ENCODE measurements at places on chromosomes 13 and 19.

DNA sequence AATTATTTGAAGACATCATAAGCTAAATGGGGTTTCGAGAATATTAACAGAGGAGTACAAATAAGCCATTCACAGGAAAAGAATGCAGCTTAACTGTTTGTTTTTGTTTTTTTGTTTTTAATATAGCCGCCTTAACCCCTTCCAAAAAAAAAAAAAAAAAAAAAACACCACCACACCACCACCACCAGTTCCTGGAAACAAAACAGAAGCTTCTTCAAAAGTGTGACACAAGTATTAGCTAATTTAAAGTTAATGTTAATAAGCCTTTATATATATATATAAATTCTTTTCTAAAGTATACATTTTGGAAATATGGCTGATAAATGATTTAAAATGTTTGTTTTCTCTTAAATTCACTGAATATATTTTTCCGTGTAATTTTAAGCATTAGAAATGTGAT, 1.4 kb downstream of the RAP2A start:
- DNase-seq: no peak

GRCh38 chr13:110400786-110401533, 93.9 kb downstream of the COL4A2 start:
- no peak for DNase-seq

GRCh38 chr19:35438527-35438926, 9.5 kb upstream of the FFAR2 start:
- no peak for DNase-seq

DNA sequence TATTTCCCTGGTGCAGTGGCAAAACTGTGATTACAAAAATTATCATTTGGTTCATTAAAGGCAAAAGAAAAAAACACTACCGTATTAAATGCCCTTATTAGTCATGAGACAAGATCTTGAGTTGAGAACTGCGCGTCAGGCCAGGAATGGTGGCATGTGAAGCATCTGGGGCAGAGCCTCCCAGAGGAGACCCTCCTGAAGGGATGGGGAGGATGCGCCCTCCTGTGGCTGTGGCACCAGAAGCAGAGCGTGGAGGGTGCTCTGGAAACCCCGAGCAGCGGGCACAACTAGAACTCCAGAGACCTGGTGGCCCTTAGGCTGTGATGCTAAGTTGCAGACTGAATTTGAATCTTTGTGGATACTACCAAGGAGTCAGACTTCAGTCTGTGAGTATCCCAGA, 11.5 kb downstream of the CUL4A start:
- DNase-seq: no peak

DNA sequence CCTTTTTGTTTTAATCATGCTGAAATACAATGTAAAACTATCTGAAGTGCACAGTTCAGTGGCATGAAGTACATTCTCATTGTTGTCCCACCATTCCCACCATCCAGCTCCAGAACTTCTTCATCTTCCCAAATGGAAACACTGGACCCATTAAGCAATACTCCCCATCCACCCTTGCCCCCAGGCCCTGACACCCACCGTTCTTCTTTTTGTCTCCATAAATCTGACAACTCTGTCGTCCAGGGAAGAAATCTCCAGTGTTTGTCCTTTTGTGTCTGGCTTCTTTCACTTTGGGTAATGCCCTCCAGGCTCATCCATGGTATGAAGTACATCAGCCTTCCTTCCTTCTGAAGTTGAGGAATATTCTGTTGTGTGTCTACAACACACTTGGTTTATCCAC, 2.6 kb upstream of the SLC15A1 start:
- DNase-seq: no peak

DNA sequence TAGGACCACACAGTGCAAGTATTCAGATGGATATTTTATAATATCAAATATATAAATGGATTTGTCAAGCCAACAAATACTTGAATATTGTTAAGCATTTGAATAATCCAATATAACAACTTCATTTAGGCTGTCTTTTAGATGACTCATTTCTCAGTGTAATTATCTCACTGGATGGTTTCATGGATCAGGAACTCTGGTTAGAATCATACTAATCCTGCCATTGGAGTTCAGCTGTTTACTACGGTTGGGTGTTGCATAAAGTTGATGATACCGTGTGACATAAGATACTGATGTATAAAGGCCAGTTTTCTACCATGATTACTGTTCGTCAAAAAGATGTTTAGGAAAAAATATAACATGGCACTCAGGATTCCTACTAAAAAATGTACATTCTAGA, 196.3 kb downstream of the TSHZ3 start:
- DNase-seq: no peak

- no peak for DNase-seq
Measured at GRCh38 chr13:41682001-41682400, 224.7 kb downstream of the RGCC start.

- no peak for DNase-seq
Measured at GRCh38 chr13:20127262-20127561, 33.6 kb downstream of the GJA3 start.

DNA sequence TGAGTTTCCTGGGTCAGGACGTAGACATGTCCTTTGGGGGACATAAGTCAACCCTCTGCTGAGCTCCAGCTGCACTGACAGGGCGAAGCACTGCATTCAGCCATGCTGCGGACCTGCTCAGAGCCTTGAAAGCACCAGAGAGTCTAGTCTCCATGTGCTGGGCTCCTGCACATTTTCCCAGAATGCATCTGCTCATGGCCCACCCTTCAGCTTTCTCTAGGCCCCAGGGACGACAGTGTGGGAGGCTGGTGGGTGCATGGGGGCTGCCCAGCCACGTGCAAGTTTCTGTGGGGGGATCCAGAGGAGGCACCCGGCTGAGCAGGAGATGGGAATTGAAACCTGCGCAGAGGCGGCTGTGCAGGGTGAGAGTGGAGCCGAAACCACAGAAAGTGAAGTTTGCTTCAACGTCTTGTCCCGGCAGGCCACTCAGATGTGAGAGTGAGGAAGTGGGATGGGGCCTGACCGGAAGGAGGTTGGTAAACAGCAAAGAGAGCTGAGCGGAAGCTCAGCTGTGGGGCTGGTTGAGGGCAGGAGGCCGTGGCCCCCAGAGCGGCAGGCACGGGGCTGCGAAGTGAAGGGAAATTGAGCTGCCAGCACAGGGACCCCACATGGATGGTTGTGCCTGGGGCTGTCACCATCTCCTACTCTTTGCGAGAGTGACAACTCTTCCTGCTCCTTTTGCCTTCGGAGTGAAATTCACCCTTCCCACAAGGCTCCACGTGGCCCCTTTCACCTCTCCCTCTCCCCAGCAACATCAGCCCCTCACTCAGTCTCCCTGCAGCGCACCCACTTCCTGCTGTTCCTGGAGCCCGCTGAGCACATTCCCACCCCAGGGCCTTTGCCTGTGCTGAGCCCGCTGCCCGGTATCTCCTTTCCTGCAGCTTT, 11.8 kb downstream of the PGLS start:
- peak; percentile 25 for DNase-seq

DNA sequence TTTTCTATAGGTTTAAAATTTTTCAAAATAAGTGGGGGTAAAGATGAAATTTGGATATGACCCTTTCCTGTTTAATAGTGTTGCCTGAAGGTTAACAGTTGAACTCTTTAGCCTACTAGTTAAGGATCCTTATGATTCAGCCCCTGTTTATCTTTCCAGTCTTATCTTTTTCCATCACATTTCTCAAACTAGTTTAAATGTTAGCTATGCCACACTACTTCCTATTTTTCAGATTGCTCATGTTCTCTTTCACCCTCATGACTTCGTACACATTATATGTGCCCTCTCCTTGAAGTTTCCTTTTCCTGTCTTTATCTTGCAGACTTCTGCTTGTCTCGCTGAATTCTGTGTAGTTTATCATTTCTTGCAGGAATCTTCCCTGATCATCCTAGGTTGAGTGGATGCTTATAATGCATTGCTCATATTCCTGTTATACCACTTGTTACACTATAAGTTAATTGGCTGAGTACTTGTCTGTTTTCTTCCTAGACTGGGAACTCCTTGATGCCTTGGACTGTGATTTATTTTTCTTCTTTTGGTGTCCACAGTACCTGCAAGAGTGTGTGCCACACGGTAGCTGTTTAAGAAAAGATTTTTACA, 86.7 kb downstream of the FNDC3A start:
- DNase-seq: no peak

GRCh38 chr13:46170687-46171086, 11.3 kb downstream of the LCP1 start:
- DNase-seq: no peak

GRCh38 chr13:54980651-54981050, 1952.0 kb downstream of the OLFM4 start:
- DNase-seq: no peak

DNA sequence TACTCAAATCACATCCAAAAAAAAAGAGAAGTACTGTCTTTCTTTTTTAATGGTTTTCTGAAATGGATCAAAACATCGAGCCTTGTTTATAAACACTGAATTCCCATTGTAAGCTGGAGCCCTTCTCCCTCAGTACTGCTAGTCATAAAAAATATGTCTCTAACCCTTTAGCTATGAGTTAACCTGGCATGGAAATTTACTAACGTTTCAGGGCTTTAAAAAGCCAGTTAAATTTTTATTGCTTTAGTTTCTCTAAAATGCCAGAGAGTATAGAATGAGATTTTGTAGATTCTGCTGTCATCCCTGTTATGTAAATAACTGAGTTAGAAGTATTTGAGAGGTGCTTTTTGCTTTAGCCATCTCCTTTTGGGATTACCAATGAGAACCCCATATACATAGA, 528.3 kb downstream of the EFNB2 start:
- no peak for DNase-seq

DNA sequence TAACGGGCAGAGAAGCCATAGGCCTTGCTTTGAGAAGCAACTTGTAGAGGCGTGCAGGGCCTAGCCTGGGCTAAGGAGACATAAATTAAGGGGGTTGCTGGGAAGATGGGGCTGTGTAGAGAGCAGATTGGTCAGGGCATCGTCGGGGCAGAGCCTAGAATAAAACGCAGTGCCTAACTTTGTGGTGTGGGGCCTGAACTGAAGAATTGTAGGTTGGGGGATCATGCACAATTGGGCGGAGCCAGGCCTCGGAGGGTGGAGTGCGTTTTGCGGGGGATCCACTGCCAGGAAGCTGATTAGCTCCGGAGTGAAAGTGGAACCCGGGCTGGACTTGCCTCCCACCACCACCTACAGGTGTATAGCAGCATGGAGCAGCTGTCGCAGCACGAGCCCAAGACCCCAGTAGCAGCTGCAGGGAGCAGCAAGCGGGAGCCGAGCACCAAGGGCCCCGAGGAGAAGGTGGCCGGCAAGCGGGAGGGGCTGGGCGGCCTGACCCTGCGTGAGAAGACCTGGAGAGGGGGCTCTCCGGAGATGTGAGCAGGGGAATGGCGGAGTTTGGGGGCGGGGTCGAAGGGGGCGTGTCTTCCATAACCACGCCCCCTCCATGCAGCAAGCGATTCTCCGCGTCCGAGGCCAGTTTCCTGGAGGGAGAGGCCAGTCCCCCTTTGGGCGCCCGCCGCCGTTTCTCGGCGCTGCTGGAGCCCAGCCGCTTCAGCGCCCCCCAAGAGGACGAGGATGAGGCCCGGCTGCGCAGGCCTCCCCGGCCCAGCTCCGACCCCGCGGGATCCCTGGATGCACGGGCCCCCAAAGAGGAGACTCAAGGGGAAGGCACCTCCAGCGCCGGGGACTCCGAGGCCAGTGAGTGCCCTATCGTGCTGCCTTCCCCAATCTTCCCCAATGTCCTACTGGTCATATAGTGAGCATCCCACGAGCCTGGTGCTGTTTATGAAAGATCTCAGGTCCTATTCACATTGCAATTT, 13.8 kb downstream of the DNASE2 start:
- peak; percentile 41 for DNase-seq

GRCh38 chr13:108980237-108980636, 350.8 kb downstream of the MYO16 start:
- no peak for DNase-seq

- peak; percentile 24 for DNase-seq
Measured at GRCh38 chr13:113297370-113298042, 467 bp downstream of the LAMP1 start.

DNA sequence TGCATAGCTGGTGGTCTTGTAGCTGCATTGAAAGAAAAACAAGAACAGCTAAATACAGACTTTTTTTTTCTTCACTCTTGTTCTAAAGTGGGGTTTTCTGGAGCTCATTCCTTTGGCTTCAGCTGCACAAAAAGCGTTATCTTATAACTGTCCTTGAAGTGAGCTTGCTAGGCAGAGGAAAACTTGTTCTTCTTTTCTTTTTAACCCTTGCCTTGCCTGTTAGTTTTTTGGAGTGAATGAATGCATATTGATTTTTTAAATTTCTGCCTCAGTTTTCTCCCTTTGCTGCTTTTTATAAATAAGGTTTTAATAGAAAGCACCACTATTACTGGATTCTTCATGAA, 1.5 kb downstream of the ZNF765 start:
- no peak for DNase-seq

GRCh38 chr19:2150794-2151338, 500 bp downstream of the AP3D1 start:
- no peak for DNase-seq

GRCh38 chr19:52648336-52649016, 10.3 kb upstream of the ZNF83 start:
- no peak for DNase-seq

GRCh38 chr19:5170329-5170745, 170.3 kb downstream of the PTPRS start:
- DNase-seq: peak; percentile 20

- no peak for DNase-seq
Measured at GRCh38 chr19:2495130-2495641, 19.3 kb downstream of the GADD45B start.

DNA sequence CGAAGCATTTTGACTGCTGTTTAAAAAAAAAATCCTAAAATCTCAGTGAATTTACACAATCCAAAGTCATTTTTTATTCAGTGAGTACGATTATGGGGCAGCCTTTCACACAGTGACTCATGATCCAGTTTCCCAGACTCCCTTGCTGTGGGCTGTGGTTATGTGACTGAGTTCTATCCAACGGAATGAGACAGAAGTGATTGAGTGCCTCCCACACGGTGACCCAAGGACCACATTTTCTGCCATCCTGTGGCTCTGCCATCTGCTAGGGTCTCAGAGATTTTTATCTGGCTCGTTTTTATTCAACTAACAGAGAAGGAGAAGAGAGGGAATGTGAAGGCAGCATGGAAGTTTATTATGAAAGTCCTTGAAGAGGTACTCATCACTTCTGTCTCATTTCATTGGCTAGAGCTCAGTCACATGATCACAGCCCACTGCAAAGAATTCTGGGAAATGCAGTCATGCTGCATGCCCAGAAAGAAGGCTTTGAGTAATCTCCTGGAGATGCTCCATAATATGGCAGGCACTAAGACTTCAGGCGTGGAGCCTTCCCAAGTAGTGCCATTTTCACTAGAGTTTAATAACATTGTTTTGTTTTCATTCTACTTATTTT, 999.4 kb downstream of the UQCRFS1 start:
- DNase-seq: no peak

- DNase-seq: no peak
Measured at GRCh38 chr13:72638059-72638815, 89.2 kb downstream of the MZT1 start.

Measured in activated T-helper 1 cell treated with Interleukin-2 at 50 U/mL for 16 hours (primary cell).